ENCODE measurements at places on chromosomes 11 and 22.

GRCh38 chr11:119803726-119804294 is 74.8 kb upstream of the NECTIN1 start:
- no peak for DNase-seq

GRCh38 chr22:41638124-41638523 is 17.0 kb downstream of the XRCC6 start:
- DNase-seq = no peak

DNA sequence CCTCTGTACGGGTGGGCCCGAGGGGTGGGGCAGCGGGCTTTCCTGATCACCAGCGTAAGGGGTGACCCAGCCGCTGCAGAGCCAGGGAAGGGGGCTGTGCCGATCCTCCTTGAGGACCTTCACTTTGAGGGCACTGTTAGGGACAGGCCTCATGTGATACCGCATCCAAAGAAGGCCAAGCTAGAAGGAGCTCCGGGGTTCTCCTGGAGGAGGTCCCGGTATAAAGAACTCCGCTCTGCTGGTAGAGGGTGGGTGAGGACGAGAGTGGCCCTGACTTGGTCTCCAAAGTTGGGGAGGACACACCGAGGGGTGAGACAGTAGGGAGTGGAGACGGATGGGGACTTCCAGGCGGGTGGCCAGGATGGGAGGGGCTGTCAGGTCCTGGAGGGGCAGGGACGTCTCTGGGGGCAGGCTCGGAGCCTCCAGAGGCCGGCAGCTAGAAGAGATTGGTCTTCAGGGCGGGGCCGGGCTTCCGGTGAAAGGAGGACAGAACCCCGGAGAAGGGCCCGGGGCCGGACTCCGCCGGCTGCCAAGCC is 4.6 kb downstream of the PHOX2A start:
- DNase-seq = peak; percentile 48

DNA sequence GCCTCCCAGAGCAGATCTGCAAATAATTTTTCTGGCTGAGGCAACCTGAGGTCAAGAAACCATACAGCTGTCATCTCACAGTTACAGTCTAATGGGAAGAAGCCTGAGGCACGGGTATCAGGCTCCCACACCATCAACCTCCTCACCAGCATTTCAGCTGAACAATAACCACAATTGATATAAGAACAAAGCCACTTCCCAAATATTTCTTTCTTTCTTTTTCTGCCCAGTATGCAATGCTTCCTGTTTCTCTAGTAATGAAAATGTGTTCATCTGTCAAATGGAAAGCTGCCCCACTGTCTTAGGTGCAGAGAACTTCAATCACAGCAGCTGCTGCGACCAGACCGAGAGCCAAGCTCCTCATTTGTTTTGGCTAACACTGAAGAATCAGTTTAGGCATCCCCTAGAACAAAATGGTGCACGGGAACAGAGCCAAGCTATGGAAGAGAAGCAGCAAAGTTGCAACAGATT is 108.4 kb downstream of the BLID start:
- DNase-seq = no peak

- no peak for DNase-seq
These were observed 628.6 kb upstream of the KIRREL3 start for GRCh38 chr11:127629200-127629599.

GRCh38 chr11:8127447-8127846 is 41.4 kb downstream of the RIC3 start:
- DNase-seq = no peak

- DNase-seq = peak; percentile 73
These were observed 229.0 kb upstream of the ZC3H12C start for GRCh38 chr11:109864151-109864661.

GRCh38 chr11:68215524-68216170 is 2.6 kb upstream of the KMT5B start:
- DNase-seq = no peak

- no peak for DNase-seq
These were observed 57.0 kb downstream of the CERK start for GRCh38 chr22:46681010-46681409.

All from GM06990 (cell line).